ENCODE measurements at places on chromosomes 6 and 20. TPM values are rescaled to one million over a fixed set of nuclear protein-coding genes. Genes with fewer than 3 reads are reported as not detected.

Gene HLA-DRA
- total RNA-seq: 170 TPM

Gene CDK5RAP1
- total RNA-seq: 24.1 TPM

- H3K4me1 ChIP-seq: no peaks in the 10 kb centered on the region
- no peak overlapping the region for H3K27ac ChIP-seq
- no peak overlapping the region for H3K4me3 ChIP-seq
- ATAC-seq: no peak
Measured at GRCh38 chr6:169141671-169142537, 111.7 kb downstream of the THBS2 start.

DNA sequence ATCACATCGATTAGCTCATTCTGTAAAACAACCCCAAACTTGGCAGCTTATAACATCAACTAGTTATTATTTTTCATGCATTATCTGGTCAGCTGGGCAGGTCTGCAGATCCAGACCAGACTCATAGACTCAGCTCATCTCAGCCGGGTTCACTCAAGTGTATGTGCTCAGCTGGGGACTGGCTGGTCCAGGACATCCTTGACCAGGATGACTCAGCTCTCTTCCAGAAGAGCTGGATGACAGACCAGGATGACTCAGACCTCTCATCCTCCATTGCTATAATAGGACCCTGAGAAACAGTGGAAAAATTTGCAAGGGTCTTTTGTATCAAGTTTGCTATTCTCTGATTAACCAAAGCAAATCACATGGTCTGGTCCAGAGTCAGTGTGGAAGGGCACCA is 312.5 kb upstream of the PLCB4 start:
- no peaks in the 10 kb centered on the region for H3K27me3 ChIP-seq
- H3K36me3 ChIP-seq: no peaks in the 10 kb centered on the region
- no peak overlapping the region for H3K4me3 ChIP-seq
- H3K27ac ChIP-seq: no peak overlapping the region

DNA sequence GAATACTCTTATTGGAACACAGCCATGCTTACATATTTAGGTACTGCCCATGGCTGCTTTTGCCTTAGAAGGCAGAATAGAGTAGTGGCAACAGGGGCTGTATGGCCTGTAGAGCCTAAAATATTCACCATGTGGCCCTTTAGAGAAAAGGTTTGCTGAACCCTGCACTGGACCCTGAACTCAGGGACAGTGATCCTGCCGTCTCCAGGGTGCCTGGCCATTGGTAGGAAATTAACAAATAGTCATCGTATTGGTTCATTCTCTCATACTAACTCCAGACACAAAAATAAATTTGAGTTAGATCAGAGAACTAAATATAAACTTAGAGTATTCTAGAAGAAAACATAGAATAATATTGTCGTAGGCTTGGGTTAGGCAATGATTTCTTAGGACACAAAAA is 181.4 kb downstream of the BCAS1 start:
- H3K27ac ChIP-seq: no peak overlapping the region
- H3K4me1 ChIP-seq: peaks cover 32% of the 10 kb centered on the region
- ATAC-seq: no peak

DNA sequence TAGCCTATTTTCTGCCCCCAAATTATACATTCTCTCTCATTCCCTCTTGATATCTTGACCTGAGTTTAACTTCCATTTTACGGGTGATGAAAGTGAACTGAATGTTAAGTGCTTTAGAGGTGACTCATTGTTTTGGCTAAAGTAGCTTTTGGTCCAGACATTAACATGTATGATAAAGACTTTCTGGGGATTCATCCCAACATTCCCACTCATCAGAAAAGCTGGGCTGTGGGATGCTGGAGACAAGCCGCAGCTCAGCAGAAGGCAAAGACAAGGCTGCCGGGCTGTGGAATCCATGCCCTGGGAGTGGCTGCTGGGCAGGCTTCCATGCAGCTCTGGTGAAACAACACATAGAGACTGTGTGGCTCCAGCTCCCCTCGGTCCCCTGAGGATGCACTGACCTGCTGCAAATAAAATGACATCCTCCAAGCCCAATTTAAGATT is 89.9 kb upstream of the SYNDIG1 start:
- H3K27me3 ChIP-seq: peaks cover 9% of the 10 kb centered on the region
- no peaks in the 10 kb centered on the region for H3K36me3 ChIP-seq
- no peak overlapping the region for H3K27ac ChIP-seq
- no peak overlapping the region for H3K4me3 ChIP-seq
